ENCODE measurements at places on chromosomes 12 and 14. TPM values are rescaled to one million over a fixed set of nuclear protein-coding genes. Genes with fewer than 3 reads are reported as not detected.
A peak's percentile ranks its signal among the peaks of the same experiment; 100 is the strongest.

DNA sequence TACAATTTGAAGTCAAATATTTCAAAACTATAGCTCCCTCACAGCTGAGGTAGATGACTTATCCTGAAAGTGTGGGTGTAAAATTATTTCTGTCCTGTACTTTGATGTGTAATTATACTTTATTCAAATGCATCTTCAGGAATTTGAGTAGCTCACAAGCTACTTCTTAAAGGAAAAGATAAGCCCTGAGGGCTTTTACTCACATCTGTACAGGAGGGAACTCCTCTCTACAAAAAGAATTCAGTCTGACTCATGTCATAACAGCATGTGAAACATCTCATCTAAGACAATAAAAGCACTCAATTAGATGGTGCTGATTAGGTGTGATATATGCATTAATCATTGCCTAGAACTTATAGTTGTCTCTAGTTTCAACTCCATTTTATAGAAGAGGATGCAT is 452.0 kb downstream of the PRKD1 start:
- no peak overlapping the region for H3K4me3 ChIP-seq
- H3K4me1 ChIP-seq: peaks cover 11% of the 10 kb centered on the region
- H3K36me3 ChIP-seq: peaks cover 5% of the 10 kb centered on the region
- no peaks in the 10 kb centered on the region for H3K27me3 ChIP-seq
- H3K27ac ChIP-seq: no peak overlapping the region

DNA sequence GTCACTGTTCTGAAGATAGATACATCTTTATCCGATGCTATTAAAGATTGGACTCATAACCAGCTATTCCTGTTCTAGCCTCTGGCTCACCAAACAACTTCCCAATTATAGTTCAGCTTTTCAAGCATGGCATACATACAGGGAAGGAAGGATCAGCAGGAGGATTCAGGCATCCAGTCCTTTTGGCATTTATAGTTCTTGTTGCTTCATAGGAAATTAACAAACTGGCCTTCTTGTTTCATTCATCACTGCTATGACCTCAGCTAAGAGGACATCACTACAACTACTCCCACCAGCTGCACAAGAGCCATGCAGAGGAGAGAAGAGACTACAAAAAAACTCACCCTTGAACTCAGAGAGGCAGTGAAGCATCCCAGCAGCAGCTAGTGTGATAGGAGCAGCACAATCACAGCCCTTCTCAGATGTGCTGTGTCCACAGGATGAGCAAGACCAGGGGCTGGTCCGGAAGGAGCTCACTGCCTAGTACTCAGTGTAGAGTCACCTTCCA is 100.5 kb downstream of the SPTSSA start:
- H3K36me3 ChIP-seq: no peaks in the 10 kb centered on the region
- no peak overlapping the region for H3K4me3 ChIP-seq
- H3K27me3 ChIP-seq: peaks cover 2% of the 10 kb centered on the region
- no peak for DNase-seq
- H3K4me1 ChIP-seq: peaks cover 31% of the 10 kb centered on the region

GRCh38 chr12:121499929-121500793 is 80.7 kb downstream of the KDM2B start:
- H3K36me3 ChIP-seq: no peaks in the 10 kb centered on the region

GRCh38 chr12:4421590-4422031 is 24.0 kb downstream of the FGF6 start:
- H3K27ac ChIP-seq: no peak overlapping the region
- peak; percentile 28 for DNase-seq
- no peaks in the 10 kb centered on the region for H3K4me1 ChIP-seq
- no peak overlapping the region for H3K4me3 ChIP-seq

DNA sequence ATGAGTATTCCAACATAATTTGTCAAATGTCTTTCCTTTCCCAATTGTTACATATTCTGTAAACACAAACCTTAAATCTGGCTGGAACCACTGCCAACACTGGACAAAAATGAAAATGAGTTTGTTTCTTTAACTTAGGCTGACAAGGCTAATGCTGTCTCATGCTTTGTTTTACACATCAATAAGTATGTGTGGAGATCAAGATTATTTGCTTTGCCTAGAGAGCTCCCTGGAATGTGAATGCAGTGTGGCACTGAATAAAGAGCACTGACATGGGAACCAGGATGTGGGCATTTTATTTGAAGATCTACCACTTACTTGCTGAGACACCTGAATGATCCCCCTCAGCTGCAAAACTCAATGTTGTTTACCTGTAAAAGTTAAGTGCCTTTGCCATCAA is 61.7 kb downstream of the RALGAPA1 start:
- H3K36me3 ChIP-seq: peaks cover 2% of the 10 kb centered on the region
- H3K27me3 ChIP-seq: no peaks in the 10 kb centered on the region
- H3K4me1 ChIP-seq: peaks cover 7% of the 10 kb centered on the region
- no peak overlapping the region for H3K4me3 ChIP-seq

The GPR132 gene
- total RNA-seq: 0.14 TPM

The KLRC1 gene
- not detected for total RNA-seq

- peaks cover 19% of the 10 kb centered on the region for H3K27me3 ChIP-seq
- H3K27ac ChIP-seq: peak overlapping the region; percentile 11
Measured at GRCh38 chr12:109762673-109763191, 49.1 kb downstream of the FAM222A start.

The SUPT16H gene
- 81.5 TPM for total RNA-seq

- H3K27me3 ChIP-seq: peaks cover 6% of the 10 kb centered on the region
- H3K4me1 ChIP-seq: no peaks in the 10 kb centered on the region
- DNase-seq: no peak
Measured at GRCh38 chr14:80988192-80988591, 32.8 kb downstream of the TSHR start.

DNA sequence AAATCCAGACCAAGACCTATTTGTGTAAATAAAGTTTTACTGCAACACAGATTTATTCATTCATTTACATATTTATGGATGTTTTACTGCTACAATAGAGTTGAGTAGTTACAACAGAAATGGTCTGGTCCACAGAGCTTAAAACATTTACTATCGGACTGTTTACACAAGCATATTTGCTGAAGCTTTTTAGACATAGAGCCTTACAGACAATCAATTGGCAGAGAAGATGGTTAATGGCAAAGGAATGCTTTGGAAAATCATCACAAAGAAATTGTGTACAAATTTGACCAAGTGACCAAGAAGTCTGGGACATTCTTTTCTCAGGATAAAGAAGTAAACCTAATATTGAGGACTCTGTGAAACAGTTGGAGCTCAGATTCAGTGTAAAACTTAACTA is 504.3 kb downstream of the SLC16A7 start:
- H3K4me1 ChIP-seq: peaks cover 47% of the 10 kb centered on the region
- no peaks in the 10 kb centered on the region for H3K27me3 ChIP-seq
- DNase-seq: peak; percentile 53
- 0 out of 2 replicates have a peak overlapping the region, but pooled peaks have one; percentile 3 for H3K4me3 ChIP-seq
- peaks cover 17% of the 10 kb centered on the region for H3K36me3 ChIP-seq

The DPY19L2 gene
- total RNA-seq: 1.6 TPM

GRCh38 chr12:130070126-130070611 is 92.1 kb upstream of the FZD10 start:
- DNase-seq: no peak
- H3K4me1 ChIP-seq: no peaks in the 10 kb centered on the region
- H3K27ac ChIP-seq: no peak overlapping the region
- H3K4me3 ChIP-seq: no peak overlapping the region
- peaks cover 3% of the 10 kb centered on the region for H3K36me3 ChIP-seq

The TOMM20L gene
- total RNA-seq: not detected

- peaks cover 1% of the 10 kb centered on the region for H3K27me3 ChIP-seq
- H3K36me3 ChIP-seq: peaks cover 18% of the 10 kb centered on the region
- H3K4me1 ChIP-seq: no peaks in the 10 kb centered on the region
Measured at GRCh38 chr12:2664721-2665577, 129.8 kb upstream of the FKBP4 start.

The CCDC38 gene
- total RNA-seq: not detected

The FAM90A1 gene
- not detected for total RNA-seq

DNA sequence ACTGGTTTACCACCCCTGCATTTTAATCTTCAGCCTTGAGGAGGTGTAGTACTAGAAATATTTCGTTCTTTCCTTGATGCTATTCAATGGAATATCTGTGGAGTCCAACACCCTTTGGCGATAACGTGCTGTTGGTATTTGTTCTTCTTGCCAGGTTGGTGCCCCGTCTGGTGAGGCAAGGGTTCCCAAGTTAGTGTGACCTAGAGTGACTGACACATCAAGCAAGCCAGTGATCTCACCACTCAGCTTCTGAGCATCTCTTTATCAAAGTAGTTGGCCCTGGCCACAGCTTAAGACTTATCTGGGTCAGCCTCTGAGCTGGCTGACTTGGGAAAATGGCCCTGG is 60.2 kb downstream of the PLXNC1 start:
- DNase-seq: no peak
- H3K4me3 ChIP-seq: no peak overlapping the region
- no peaks in the 10 kb centered on the region for H3K36me3 ChIP-seq
- H3K4me1 ChIP-seq: no peaks in the 10 kb centered on the region
- H3K27me3 ChIP-seq: peaks cover 18% of the 10 kb centered on the region
- H3K27ac ChIP-seq: no peak overlapping the region

The FOXN4 gene
- total RNA-seq: not detected

GRCh38 chr12:120574106-120574505 is 7.1 kb downstream of the POP5 start:
- H3K36me3 ChIP-seq: peaks cover 45% of the 10 kb centered on the region
- no peak overlapping the region for H3K4me3 ChIP-seq
- DNase-seq: no peak
- H3K27ac ChIP-seq: peak overlapping the region; percentile 24
- no peaks in the 10 kb centered on the region for H3K27me3 ChIP-seq

GRCh38 chr12:131473741-131474709 is 236.9 kb upstream of the SFSWAP start:
- no peaks in the 10 kb centered on the region for H3K36me3 ChIP-seq
- no peak overlapping the region for H3K27ac ChIP-seq
- H3K4me1 ChIP-seq: no peaks in the 10 kb centered on the region
- H3K27me3 ChIP-seq: no peaks in the 10 kb centered on the region

DNA sequence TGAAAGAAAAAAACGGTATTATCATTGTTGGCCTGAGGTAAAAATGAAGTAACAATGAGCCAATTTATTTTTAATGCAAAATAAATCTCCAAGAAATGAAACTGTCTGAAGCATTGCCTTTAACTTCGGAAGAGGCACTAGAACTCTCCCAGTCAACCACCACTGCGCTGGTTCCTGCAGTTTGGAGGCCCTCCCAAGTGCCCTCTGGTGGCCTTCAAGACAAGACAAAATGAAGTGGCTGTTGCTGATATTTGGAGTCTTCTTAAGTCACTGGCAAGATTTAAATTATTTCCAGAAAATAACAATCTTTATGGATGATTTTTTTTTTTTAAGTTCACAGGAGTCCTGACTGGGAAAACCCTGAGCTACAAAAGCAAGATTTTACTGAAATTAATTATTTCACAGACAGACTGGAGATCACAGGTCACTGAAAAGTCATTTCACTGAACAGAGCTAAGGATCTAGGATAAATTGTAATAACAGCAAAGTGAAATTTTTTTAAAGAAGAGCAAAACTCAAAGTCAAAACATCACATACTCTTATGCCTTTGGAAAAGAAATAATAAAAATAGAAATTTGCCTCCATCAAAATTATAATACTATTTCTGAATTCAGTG is 58.2 kb downstream of the DICER1 start:
- H3K4me3 ChIP-seq: no peak overlapping the region
- peak; percentile 7 for DNase-seq
- no peaks in the 10 kb centered on the region for H3K27me3 ChIP-seq

DNA sequence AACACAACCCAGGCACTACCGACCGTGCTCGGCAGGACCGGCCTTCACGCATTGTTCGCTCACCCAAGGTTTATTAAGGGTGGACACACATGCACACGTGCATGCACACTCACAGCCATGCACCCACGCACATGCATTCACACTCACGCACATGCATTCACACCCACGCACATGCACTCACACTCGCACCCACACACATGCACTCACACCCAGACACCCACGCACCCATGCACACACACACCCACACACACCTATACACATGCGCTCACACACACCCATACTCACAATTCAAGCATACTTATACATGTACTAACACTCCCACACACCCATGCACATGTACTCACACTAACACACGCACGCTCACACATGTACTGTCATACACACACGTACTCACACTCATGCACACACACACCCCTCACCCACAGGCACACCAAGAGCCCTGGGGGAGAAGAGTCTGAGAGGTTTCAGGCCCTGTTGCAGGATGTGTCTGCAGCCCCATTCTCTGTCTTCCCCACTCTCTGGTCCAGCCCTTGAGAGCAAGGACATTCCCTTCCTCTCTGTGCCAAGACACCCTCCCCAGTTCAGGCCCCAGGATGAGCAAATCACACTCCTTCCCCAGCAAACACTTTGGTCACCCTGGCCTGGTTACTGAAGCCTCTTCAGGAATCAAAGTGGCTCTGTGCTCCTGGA is 49.4 kb upstream of the BCL11B start:
- DNase-seq: no peak
- H3K36me3 ChIP-seq: no peaks in the 10 kb centered on the region
- H3K4me3 ChIP-seq: no peak overlapping the region
- H3K4me1 ChIP-seq: no peaks in the 10 kb centered on the region
- peaks cover 24% of the 10 kb centered on the region for H3K27me3 ChIP-seq

GRCh38 chr14:74472601-74473000 is 20.5 kb downstream of the NPC2 start:
- no peaks in the 10 kb centered on the region for H3K36me3 ChIP-seq
- H3K4me1 ChIP-seq: peaks cover 17% of the 10 kb centered on the region
- H3K27me3 ChIP-seq: peaks cover 11% of the 10 kb centered on the region
- no peak for DNase-seq
- H3K4me3 ChIP-seq: no peak overlapping the region
- no peak overlapping the region for H3K27ac ChIP-seq

GRCh38 chr12:5864972-5865371 is 80.1 kb downstream of the ANO2 start:
- no peaks in the 10 kb centered on the region for H3K4me1 ChIP-seq
- H3K36me3 ChIP-seq: no peaks in the 10 kb centered on the region
- no peak overlapping the region for H3K27ac ChIP-seq
- H3K4me3 ChIP-seq: no peak overlapping the region

DNA sequence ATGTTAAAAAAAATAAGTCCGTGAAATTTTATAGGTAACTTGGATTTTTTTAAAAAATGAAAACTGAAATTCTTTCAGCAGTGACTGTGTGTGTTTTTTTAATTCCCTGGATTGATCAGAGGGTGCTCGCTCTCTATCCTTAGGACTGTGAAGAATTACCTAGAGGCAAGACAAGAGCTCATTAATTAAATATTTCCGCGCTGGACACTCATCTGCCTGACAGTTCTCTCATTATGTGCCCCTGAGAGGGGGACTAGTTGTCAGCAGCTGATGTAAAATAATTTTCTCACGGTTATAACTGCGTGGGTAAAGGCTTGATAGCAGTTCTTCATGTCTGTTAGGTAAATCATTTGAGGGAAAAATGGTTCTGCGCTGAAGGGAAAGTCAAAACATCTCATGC is 101.3 kb downstream of the PTCSC3 start:
- no peak for DNase-seq
- H3K27ac ChIP-seq: no peak overlapping the region
- H3K4me1 ChIP-seq: no peaks in the 10 kb centered on the region
- H3K27me3 ChIP-seq: peaks cover 7% of the 10 kb centered on the region
